Naive thymus-derived CD8-positive, alpha-beta T cell (primary cell): ENCODE measurements at places on chromosomes 13 and 19. TPM values are rescaled to one million over a fixed set of nuclear protein-coding genes. Genes with fewer than 3 reads are reported as not detected.
A peak's percentile ranks its signal among the peaks of the same experiment; 100 is the strongest.

GRCh38 chr19:48837687-48838086, 1.4 kb upstream of the HSD17B14 start:
- DNase-seq = no peak
- peak overlapping the region; percentile 64 for H3K4me3 ChIP-seq
- peaks cover 19% of the 10 kb centered on the region for H3K4me1 ChIP-seq
- H3K27me3 ChIP-seq = peaks cover 2% of the 10 kb centered on the region

GRCh38 chr13:30319130-30319529, 11.8 kb upstream of the KATNAL1 start:
- no peak overlapping the region for H3K27ac ChIP-seq
- no peak for DNase-seq
- no peaks in the 10 kb centered on the region for H3K27me3 ChIP-seq
- peaks cover 12% of the 10 kb centered on the region for H3K4me1 ChIP-seq
- no peaks in the 10 kb centered on the region for H3K36me3 ChIP-seq

DNA sequence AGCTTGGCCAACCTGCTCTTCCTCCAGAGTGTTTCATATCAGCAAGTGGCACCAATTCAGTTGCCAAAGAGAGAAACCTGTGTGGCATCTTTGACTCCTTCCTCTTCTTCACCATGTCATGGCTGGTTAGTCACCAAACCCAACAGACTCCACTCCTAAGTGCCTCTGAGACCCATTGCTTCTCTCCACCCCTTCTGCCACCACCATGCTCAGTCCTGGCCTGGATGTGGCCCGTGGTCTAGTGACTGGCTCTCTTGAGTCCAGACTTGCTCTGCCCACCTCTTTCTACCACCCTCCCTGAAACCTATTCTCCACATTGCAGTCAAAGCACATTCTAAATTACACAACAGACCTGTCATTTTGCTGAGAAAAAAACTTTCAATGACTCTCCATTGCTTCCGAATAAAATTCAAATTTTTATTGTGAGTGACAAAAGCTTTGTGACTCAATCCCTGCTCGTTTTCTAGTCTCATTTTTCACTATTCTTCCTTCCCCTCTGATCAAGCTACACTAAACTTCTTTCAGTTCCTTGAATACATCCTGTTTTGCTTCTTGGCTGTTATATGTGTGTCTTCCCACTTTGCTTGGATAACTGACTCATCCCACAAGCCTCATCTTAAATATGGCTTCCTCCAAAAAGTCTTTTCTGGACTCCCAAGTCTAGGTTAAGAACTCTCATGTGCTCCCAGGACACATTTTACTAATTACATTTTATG, 12.0 kb upstream of the TNFSF11 start:
- no peaks in the 10 kb centered on the region for H3K4me1 ChIP-seq
- H3K36me3 ChIP-seq = no peaks in the 10 kb centered on the region
- no peak for DNase-seq
- H3K27ac ChIP-seq = no peak overlapping the region

DNA sequence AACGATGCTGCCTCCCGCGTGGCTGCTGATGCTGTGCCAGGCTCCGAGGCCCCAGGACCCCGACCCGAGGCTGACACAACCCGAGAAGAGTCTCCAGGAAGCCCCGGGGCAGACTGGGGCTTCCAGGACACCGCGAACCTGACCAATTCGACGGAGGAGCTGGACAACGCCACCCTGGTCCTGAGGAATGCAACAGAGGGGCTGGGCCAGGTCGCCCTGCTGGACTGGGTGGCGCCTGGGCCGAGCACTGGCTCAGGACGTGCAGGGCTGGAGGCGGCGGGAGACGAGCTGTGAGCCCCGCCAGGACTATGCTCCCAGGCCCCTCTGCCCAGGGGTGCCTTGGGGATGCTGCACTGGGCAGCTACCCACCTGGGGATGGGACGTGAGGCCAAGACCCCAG, 10.7 kb downstream of the SIRT6 start:
- no peaks in the 10 kb centered on the region for H3K36me3 ChIP-seq
- no peak overlapping the region for H3K27ac ChIP-seq
- no peak for DNase-seq
- peaks cover 8% of the 10 kb centered on the region for H3K4me1 ChIP-seq
- peaks cover 43% of the 10 kb centered on the region for H3K27me3 ChIP-seq
- H3K4me3 ChIP-seq = no peak overlapping the region

- DNase-seq = no peak
- H3K4me1 ChIP-seq = no peaks in the 10 kb centered on the region
- H3K27ac ChIP-seq = peak overlapping the region; percentile 47
Measured at GRCh38 chr19:34448191-34448590, 20.0 kb downstream of the UBA2 start.

DNA sequence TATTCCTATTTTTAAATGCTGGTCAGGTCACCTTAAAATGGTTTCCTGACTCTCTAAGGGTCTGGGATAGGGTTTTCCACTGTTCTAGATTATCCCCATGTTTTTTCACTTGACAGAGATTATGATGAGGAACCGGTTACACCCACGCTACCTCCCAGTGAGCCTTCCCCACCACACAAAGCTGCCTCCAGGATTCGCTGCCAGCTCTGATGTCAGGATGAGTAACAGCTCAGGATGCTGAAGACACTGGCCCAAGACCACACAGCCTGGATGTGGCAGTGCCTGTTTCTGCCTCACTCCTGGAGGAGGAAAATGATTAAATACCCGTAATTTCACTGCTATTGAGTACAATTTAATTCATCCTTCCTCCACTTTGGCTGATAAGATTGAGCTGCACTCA, 22.9 kb downstream of the ZNF114 start:
- H3K36me3 ChIP-seq = no peaks in the 10 kb centered on the region
- H3K4me1 ChIP-seq = peaks cover 7% of the 10 kb centered on the region
- DNase-seq = no peak
- H3K4me3 ChIP-seq = no peak overlapping the region

GRCh38 chr13:21225082-21225481, 48.6 kb downstream of the MRPL57 start:
- H3K36me3 ChIP-seq = no peaks in the 10 kb centered on the region
- DNase-seq = no peak
- peaks cover 7% of the 10 kb centered on the region for H3K27me3 ChIP-seq
- H3K4me3 ChIP-seq = no peak overlapping the region
- peaks cover 1% of the 10 kb centered on the region for H3K4me1 ChIP-seq

DNA sequence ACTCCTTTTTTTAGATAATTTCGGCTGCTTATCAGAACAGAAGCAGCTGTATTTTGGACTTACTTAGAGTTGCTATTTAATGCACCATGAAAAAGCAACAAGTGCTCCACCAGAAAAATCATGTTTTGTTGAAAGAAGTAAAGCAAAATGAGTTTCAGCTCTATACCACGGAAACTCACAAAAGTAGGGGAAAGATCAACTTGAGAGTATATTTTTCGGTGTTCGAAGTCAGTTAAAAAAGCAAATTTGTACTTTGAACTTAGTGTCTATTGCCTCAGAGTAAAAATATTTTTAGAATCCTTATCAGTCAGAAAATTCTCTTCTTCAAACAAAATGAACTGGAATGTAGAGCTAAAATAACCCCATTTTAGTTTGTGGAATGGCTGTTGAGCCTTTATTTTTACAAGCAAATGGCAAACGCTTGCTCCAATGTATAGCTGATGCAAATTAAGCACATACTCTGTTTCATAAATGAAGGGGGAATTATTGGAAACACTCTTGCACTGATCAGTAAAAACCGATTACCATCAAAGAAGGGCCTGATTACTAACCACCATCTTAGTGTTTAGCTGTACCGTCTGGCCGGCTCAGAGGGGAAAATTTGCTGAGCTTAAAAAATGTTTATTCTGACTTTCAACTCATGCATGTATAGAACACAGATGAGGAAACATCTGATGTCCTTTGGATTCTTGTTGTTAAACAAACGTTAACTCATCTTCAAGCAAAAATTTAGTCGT, 540.7 kb downstream of the GPC6 start:
- no peak overlapping the region for H3K27ac ChIP-seq
- no peaks in the 10 kb centered on the region for H3K4me1 ChIP-seq
- no peak for DNase-seq
- H3K4me3 ChIP-seq = no peak overlapping the region
- peaks cover 4% of the 10 kb centered on the region for H3K27me3 ChIP-seq
- no peaks in the 10 kb centered on the region for H3K36me3 ChIP-seq

GRCh38 chr13:33057019-33057780, 41.0 kb downstream of the KL start:
- peaks cover 4% of the 10 kb centered on the region for H3K36me3 ChIP-seq
- DNase-seq = no peak
- H3K4me1 ChIP-seq = no peaks in the 10 kb centered on the region
- H3K4me3 ChIP-seq = no peak overlapping the region

GRCh38 chr13:97215325-97215724, 6.8 kb upstream of the MBNL2 start:
- peaks cover 34% of the 10 kb centered on the region for H3K4me1 ChIP-seq
- H3K27me3 ChIP-seq = no peaks in the 10 kb centered on the region
- H3K4me3 ChIP-seq = peak overlapping the region; percentile 12
- H3K36me3 ChIP-seq = no peaks in the 10 kb centered on the region
- peak; percentile 45 for DNase-seq
- no peak overlapping the region for H3K27ac ChIP-seq

GRCh38 chr13:43760257-43760656, 26.5 kb downstream of the ENOX1 start:
- H3K27ac ChIP-seq = no peak overlapping the region
- peaks cover 10% of the 10 kb centered on the region for H3K27me3 ChIP-seq
- no peaks in the 10 kb centered on the region for H3K36me3 ChIP-seq
- no peak overlapping the region for H3K4me3 ChIP-seq

- peaks cover 3% of the 10 kb centered on the region for H3K4me1 ChIP-seq
- no peak for DNase-seq
- no peak overlapping the region for H3K4me3 ChIP-seq
- H3K27ac ChIP-seq = no peak overlapping the region
- H3K36me3 ChIP-seq = no peaks in the 10 kb centered on the region
- H3K27me3 ChIP-seq = no peaks in the 10 kb centered on the region
Measured at GRCh38 chr19:48102870-48103751, 7.5 kb downstream of the PLA2G4C start.

- no peak for DNase-seq
- peaks cover 35% of the 10 kb centered on the region for H3K27me3 ChIP-seq
- H3K36me3 ChIP-seq = no peaks in the 10 kb centered on the region
- H3K4me3 ChIP-seq = no peak overlapping the region
- H3K27ac ChIP-seq = no peak overlapping the region
Measured at GRCh38 chr13:30898070-30898469, 8.0 kb upstream of the MEDAG start.

DNA sequence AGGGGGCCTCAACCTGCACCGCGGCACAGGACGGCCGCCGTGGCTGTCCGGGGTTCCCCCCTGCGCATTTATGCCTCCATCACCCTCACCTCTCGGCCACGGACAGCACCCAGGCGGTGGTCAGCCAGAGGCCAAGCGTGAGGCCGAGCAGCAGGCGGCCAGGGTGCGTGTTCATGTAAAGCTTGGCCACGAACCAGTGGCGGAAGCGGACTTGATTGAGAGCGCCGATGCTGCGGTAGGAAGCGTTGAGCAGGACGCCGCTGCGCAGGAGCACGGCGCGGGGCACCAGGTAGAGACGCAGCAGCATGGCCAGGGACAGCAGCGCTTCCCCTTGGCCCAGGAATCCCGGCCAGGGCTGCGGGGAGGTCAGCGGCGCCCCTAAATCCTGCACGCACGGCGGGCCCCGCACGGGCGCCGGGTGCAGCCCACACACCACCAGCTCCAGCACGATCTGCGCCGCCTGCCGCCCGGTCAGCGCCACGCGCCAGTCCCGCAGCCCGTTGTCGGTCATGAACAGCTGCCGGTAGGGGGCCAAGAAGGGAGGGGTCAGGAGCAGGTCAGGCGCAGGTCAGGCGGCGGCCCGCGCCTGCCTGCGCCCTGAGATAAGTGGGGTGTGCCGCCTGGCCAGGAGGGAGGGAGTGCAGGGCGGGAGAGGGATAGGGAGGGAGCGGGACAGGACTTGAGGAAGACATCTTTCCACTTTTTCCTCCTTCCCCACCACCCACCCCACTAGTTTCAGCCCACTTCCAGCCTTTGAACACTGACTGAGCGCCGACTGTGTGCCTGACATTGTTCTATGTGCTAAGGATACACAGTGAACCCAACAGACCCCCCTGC, 6.5 kb downstream of the KCNN4 start:
- no peak overlapping the region for H3K4me3 ChIP-seq
- H3K27ac ChIP-seq = no peak overlapping the region
- no peak for DNase-seq
- peaks cover 47% of the 10 kb centered on the region for H3K4me1 ChIP-seq
- H3K36me3 ChIP-seq = peaks cover 36% of the 10 kb centered on the region
- H3K27me3 ChIP-seq = no peaks in the 10 kb centered on the region

GRCh38 chr13:46341112-46341711, 45.8 kb downstream of the RUBCNL start:
- peak overlapping the region; percentile 79 for H3K27ac ChIP-seq
- peaks cover 5% of the 10 kb centered on the region for H3K36me3 ChIP-seq
- H3K4me1 ChIP-seq = peaks cover 43% of the 10 kb centered on the region
- H3K27me3 ChIP-seq = peaks cover under 1% of the 10 kb centered on the region

DNA sequence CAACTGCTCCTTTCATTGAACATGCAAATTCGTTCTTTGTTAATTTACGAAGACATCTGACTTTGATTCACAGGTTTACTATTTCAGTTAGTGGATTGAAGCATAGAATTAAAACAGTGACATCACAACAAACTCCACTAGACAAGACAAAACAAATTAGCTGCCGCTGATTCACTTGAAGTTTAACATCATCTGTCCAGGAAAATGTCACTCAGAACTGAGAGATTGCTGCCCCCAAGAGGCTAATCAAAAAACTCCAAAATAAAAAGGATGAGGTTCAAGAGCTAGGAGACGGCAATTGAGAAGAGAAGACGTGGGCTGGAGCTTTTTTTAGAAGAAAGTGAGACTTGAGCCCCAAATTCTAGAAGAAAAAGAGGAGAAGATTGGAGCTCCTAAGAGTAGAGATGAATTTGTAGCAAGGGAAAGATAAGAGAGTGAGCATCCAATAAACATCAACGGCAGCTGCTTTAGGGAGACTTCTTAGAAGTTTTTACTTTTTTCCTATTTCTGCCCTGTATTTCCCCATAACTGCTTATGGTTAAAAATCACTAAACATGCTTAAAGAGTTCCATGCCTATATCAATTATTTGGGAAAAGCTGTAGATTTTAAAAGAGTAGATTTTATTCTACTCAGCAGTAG, 40.8 kb upstream of the TPP2 start:
- H3K27me3 ChIP-seq = no peaks in the 10 kb centered on the region
- no peaks in the 10 kb centered on the region for H3K36me3 ChIP-seq
- H3K4me1 ChIP-seq = peaks cover 6% of the 10 kb centered on the region
- H3K4me3 ChIP-seq = no peak overlapping the region
- no peak overlapping the region for H3K27ac ChIP-seq

Gene PROZ
- total RNA-seq = not detected

Gene LRP3
- not detected for total RNA-seq

Gene CEACAM8
- not detected for total RNA-seq

Gene KLF1
- not detected for total RNA-seq

Gene TDRD12
- total RNA-seq = 0.70 TPM
